ENCODE measurements at places on chromosomes 3 and 15.

DNA sequence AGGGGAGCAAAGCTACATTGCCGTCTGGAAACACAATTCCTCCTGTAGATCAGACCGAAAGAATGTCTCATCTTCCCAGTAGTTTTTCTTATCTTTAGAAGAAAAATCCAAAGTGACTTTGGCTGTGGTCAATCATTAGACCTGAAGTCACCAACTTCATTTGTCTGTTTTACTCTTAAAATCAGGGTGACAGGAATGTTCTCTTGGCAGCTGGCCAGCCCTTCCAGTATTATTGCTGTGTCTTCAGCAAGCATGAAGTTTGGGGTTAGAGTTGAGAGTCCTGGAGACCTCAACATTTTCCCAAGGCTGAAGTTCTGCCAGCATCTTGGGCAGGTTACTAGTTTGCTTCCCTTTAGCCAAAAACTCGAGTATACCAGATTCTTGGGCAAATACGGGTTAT is 32.5 kb downstream of the RSL24D1 start:
- no peak for DNase-seq

GRCh38 chr3:58092521-58092920 is 84.3 kb downstream of the FLNB start:
- DNase-seq = no peak

DNA sequence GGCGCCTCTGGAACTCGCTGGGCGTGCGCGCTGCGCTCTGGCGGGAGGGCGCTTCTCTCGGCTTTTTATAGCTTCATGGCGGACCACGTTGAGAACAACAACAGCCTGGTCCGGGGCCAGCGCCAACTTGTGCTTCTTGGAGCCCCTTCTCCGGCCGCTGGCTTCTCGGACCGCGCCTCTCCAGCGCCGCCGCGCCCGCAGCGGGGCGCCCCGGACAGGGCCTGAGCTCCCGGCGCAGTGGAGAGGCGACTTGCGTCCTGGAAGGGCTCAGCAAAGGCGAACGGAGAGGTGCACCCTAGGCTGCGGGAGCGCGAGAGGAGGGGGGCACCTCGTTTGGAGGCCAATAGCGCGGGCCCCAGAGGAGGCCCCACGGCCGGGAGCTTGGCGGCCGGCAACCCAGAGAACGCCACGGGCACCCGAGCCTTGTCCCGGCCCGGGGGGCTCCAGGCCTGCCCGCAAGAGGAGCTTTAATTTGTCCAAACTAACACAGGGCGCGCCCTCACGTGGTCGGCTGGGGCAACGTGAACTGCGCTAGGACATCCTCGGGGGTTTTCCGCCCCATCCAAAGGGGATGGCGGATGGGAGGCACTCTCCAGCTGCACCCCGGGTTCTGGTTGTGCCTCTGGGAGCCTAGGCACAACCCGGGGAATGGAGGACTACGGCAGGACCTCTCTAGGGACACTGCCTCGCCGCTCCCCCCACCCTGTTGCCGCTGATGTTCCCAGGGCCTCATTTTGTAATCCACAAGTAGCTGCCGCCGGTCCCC is 37.8 kb downstream of the HMCES start:
- DNase-seq = peak; percentile 90

GRCh38 chr15:83318861-83319415 is 34.5 kb upstream of the BNC1 start:
- no peak for DNase-seq

DNA sequence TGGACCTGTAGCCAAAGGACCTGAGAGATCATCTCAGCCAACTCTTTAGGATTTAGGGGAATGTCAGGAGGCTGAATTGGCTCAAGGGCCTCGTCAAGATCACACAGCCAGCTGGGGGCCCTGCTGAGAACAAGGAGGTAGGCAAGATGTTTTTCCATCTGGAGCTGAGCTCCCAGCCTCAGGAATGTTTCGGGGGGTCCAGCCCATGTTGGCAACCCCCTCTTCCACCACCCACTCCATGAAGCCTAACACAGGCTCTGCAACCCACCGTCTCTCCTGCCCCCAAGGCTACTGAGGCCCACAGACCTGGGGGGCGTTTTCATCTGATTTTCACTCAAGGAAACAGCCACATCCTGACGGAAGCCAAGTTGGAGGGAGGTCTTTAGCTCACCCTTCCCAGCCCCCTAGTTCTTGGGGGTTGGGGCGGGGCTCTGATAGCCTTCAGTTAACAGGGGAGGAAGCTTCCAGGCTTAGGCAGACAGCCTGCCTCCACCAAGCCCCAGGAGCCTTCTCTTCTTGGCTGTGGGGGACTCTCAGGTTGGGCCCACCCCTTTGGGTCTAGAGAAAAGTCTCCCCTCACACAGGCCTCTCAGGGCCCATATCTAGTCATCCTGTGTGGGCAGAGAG is 48.8 kb downstream of the EPHB3 start:
- no peak for DNase-seq

- DNase-seq = no peak
These were observed at the start of gene PLA2G4B for GRCh38 chr15:41838400-41838897. Gene PLA2G4B (plus strand): TSS chr15:41838847. CDS start chr15:41838914, 67 bp downstream.

- no peak for DNase-seq
These were observed 101.0 kb upstream of the IGSF10 start for GRCh38 chr3:151561878-151562277.
